ENCODE measurements at places on chromosomes 12 and 14. TPM values are rescaled to one million over a fixed set of nuclear protein-coding genes. Genes with fewer than 3 reads are reported as not detected.

GRCh38 chr12:84198294-84198946, 714.2 kb downstream of the SLC6A15 start:
- no peak for DNase-seq

Gene NFATC4
- total RNA-seq = 0.23 TPM

DNA sequence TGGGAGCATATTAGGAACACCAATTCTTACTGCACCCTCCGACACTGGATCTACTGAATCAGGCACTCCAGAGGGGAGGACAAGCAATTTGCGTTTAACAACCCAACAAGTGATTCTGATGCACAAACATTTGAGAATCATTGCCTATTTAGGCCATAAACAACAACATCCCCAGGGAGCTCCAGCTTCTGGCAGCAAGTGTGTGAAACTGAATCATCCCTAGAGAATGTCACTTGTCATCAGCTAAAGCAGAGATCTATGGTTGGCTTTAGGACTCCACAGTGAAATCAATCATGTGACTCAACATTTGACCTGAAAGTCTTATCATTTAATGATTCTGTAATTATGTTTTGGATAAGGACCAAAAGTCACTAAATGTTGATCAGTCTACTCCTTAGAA, 505.0 kb upstream of the FLRT2 start:
- no peak for DNase-seq

DNA sequence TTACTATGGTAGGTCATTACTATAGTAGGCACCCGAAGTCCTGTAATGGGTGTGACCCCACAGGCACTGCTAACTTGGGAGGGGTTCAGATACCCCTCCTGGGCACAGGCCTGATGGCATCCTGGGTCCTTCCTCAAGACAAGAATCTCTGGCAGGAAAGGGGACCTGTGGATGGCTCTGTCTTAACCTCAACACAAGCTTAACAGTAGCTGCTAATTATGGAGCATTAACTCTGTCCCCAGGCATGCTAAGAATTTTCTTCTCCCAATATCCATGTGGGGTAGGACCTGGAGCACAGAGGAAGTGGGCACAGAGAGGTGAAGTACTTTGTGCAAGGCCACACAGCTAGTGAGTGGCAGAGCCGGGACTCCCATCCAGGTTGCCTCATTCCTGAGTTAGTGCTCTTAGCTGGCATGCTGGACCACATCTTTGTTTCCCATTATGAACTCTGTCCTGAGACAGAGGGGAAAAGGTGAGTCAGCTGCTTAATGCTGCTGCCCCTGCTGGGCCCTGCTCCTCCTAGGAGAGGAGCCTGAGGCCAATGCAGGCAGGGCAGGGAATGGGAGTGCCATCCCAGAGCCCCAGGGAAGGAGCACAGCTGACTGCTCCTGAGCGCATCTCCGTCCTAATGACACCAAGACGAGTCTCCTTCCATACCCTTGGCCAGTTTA, 32.1 kb downstream of the GALNT16 start:
- DNase-seq = no peak

GRCh38 chr14:35944847-35945246, 118.7 kb downstream of the BRMS1L start:
- DNase-seq = peak; percentile 21

GRCh38 chr14:52703225-52703624, 3.8 kb upstream of the PSMC6 start:
- peak; percentile 99 for DNase-seq

DNA sequence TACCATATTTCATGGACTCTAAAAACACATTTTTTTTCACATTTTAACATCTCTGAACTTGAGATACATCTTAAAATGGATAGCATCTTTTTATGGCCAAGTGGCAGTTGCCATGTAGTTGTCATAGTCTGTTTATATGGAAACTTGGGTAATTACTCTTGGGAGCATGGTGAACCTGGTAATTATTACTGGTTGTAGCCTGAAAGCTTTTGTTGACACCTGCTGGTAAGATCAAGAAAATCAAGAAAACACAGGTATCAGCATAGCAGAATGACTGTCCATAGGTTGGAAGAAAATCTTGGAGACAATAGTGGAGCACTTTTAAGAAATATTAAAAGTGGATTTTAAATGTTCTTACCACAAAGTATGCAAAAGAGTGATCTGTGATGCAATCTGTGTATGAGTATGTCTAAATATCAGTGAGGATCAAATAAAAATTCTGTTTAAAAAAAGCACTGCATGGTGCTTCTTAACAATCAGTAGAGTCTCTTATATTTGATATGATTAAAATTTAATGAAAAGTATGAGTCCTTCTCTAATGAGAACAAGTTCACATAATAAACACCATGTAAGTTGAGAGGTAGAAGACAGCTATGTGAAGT, 44.2 kb downstream of the TTC8 start:
- peak; percentile 51 for DNase-seq

DNA sequence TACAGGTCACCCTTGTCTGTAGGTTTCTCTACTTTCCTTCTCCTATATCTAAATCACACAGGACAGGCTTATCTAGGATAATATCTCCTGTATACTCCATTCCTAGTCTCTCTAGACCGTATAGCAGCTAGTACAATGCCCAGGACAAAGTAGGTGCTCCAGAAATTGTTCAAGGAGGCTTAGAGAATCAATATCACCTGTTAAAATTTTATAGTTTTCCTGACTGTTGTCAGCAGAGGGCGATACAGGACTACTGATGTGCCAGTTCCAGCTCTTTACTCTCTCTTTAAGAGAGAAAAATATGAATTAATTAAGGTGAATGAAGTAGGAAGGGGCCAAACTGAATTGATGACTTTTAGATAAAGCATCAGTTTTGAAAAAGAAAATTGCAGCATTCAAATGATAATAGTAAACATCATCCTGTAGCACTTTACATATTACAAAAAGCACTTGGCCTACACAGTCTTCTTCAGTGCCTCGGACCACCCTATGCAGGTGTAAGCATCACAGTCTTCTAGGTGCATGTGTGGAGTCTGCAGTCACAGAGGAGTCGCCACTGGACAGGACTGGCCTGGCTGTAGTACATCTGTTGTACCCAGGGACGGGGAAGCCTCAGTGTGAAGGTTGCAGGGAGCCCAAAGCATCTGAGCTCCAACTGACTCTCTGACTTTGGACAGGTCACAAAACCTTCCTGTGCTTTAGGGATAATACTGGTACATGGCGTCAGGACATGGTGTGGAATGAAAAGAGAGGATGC, 61.9 kb upstream of the MAX start:
- DNase-seq = peak; percentile 70

- peak; percentile 18 for DNase-seq
Measured at GRCh38 chr14:90815822-90816662, at the start of gene TTC7B. TTC7B (minus strand) TSS chr14:90816430; CDS start chr14:90816295, 135 bp downstream.

DNA sequence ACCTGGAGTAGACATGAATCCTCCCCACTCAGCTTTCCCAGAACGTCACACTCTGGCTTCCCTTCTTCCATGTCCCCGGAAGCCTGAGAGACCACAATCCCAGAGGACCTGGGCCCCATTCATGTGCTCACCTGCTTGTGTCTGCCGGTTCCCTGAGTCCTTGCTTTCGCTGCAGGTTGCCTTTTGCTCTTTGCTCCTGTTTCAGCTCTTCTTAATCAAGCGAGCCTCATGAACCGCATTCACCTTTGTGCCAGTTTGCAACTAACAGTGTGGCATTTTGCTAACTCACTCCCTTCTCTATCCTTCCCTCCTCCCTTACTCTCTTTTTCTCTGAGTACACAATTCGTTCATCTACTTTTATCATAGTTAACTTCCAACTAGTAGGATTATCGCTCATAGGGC, 23.1 kb downstream of the ENTPD5 start:
- DNase-seq = no peak
